ENCODE measurements at places on chromosomes 1 and 21.

- H3K36me3 ChIP-seq: no peaks in the 10 kb centered on the region
- H3K27ac ChIP-seq: no peak overlapping the region
- peaks cover 3% of the 10 kb centered on the region for H3K4me1 ChIP-seq
- no peak overlapping the region for H3K4me3 ChIP-seq
- peaks cover 4% of the 10 kb centered on the region for H3K27me3 ChIP-seq
Measured at GRCh38 chr1:229425564-229426159, 8.2 kb downstream of the ACTA1 start.

- no peak overlapping the region for H3K4me3 ChIP-seq
- H3K27me3 ChIP-seq: peaks cover 6% of the 10 kb centered on the region
- H3K36me3 ChIP-seq: no peaks in the 10 kb centered on the region
- H3K27ac ChIP-seq: no peak overlapping the region
- DNase-seq: no peak
Measured at GRCh38 chr21:33067457-33067856, 2.5 kb upstream of the OLIG1 start.

- no peak overlapping the region for H3K27ac ChIP-seq
- no peaks in the 10 kb centered on the region for H3K27me3 ChIP-seq
- no peak overlapping the region for H3K4me3 ChIP-seq
- peaks cover 14% of the 10 kb centered on the region for H3K4me1 ChIP-seq
- DNase-seq: no peak
- no peaks in the 10 kb centered on the region for H3K36me3 ChIP-seq
Measured at GRCh38 chr1:147272042-147272441, 29.6 kb downstream of the CHD1L start.

GRCh38 chr1:109644670-109645069, 11.2 kb upstream of the GSTM4 start:
- no peak overlapping the region for H3K4me3 ChIP-seq
- peaks cover 22% of the 10 kb centered on the region for H3K4me1 ChIP-seq

DNA sequence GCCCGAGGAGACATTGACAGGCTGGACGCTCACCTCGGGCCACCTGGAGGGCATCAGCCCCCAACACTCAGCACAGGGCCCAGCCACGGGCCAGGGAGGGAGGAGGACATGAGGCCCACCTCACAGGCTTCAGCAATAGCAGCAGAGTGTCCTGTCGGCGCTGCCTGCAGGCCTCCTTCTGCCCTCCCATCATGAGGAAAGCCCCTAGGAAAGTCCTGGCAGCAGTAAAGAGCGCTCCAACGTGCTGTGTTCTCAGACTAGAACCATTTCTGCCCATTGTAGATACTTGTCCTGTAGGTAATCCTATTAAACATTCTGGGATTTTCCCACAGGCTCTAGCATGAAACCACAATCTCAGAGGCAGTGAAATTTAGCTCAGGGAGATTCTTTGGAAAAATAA, 62.0 kb upstream of the GALNT2 start:
- no peaks in the 10 kb centered on the region for H3K4me1 ChIP-seq
- no peak overlapping the region for H3K4me3 ChIP-seq
- H3K27me3 ChIP-seq: no peaks in the 10 kb centered on the region
- no peaks in the 10 kb centered on the region for H3K36me3 ChIP-seq

- no peaks in the 10 kb centered on the region for H3K36me3 ChIP-seq
- no peak overlapping the region for H3K4me3 ChIP-seq
- DNase-seq: no peak
- H3K27me3 ChIP-seq: no peaks in the 10 kb centered on the region
Measured at GRCh38 chr1:24955161-24955560, 25.1 kb upstream of the RUNX3 start.

GRCh38 chr1:165631342-165632151, 513 bp downstream of the MGST3 start:
- H3K27ac ChIP-seq: peak overlapping the region; percentile 93
- no peaks in the 10 kb centered on the region for H3K27me3 ChIP-seq
- no peak for DNase-seq
- peak overlapping the region; percentile 92 for H3K4me3 ChIP-seq
- peaks cover 44% of the 10 kb centered on the region for H3K4me1 ChIP-seq

GRCh38 chr21:14040386-14040785, 170.4 kb downstream of the LIPI start:
- no peaks in the 10 kb centered on the region for H3K4me1 ChIP-seq
- no peaks in the 10 kb centered on the region for H3K36me3 ChIP-seq
- H3K4me3 ChIP-seq: no peak overlapping the region
- H3K27ac ChIP-seq: no peak overlapping the region
- no peaks in the 10 kb centered on the region for H3K27me3 ChIP-seq
- DNase-seq: no peak

DNA sequence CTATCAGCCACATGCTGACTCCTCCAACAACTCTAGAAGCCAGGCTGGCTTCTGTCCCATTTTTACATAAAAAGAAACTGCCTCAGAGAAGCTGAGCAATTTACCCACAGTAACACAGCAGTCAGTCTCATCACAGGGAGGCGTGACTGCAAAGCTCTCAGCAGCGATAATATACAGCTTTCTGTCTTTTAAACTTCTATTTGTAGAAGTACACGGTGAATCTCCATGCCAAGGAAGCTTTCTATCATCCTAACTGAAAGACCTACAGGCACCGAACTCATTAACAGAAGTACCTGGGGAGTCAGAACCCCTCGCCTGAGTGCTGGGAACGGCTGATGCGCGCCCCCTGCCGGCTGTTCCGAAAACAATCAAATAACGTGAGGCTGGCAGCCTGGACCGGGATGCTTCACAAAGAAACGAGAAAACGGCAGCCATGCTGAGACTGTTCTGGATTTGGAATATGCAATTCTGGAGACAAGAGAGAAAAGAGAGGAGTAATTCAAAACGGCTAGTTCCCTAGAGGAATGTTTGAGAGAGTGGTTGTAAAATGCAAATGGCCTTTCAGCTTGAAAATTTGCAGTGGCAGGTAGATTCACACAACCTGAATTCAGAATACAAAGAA, 43.5 kb upstream of the RAB4A start:
- peaks cover 48% of the 10 kb centered on the region for H3K4me1 ChIP-seq
- H3K36me3 ChIP-seq: no peaks in the 10 kb centered on the region
- H3K4me3 ChIP-seq: no peak overlapping the region
- peak; percentile 94 for DNase-seq
- H3K27ac ChIP-seq: no peak overlapping the region

DNA sequence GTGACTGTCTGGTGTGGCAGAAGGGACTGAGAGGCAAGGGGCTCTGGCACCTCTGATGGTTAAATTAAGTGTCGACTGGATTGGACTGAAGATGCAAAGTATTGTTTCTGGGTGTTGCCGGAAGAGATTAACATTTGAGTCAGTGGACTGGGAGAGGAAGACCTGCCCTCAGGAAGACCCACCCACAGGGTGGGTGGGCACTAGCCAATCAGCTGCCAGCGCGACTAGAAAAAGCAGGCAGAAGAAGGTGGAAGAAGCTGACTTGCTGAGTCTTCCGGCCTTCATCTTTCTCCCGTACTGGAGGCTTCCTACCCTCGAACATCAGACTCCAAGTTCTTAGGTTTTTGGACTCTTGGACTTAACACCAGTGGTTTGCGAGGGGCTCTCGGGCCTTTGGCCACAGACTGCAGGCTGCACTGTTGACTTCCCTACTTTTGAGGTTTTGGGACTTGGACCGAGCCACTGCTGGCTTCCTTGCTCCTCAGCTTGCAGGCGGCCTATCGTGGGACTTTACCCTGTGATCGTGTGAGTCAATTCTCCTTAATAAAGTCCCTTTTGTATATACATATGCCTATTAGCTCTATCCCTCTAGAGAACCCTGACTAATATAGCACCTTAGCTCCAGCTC, 79.6 kb downstream of the KAZN start:
- H3K4me1 ChIP-seq: no peaks in the 10 kb centered on the region
- H3K36me3 ChIP-seq: no peaks in the 10 kb centered on the region
- no peak overlapping the region for H3K4me3 ChIP-seq

DNA sequence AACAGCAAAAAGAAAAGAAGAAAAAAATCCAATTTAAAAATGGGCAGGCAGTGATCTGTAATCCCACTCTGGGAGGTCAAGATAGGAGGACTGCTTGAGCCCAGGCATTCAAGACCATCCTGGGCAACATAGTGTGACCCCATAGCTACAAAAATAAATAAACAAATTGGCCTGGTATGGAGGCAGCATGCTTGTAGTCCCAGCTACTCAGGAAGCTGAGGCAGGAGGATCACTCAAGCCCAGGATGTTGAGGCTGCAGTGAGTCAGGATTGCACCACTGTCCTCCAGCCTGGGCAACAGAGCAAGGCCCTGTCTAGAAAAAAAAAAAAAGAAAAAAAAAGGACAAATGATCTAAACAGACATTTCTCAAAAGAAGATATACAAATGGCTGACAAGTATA, 99.6 kb downstream of the EIF4G3 start:
- H3K27me3 ChIP-seq: no peaks in the 10 kb centered on the region
- H3K4me1 ChIP-seq: peaks cover 16% of the 10 kb centered on the region
- no peaks in the 10 kb centered on the region for H3K36me3 ChIP-seq

- H3K27ac ChIP-seq: no peak overlapping the region
- H3K36me3 ChIP-seq: no peaks in the 10 kb centered on the region
- DNase-seq: no peak
- no peaks in the 10 kb centered on the region for H3K27me3 ChIP-seq
- no peak overlapping the region for H3K4me3 ChIP-seq
Measured at GRCh38 chr1:33902486-33903209, 38.8 kb downstream of the HMGB4 start.

DNA sequence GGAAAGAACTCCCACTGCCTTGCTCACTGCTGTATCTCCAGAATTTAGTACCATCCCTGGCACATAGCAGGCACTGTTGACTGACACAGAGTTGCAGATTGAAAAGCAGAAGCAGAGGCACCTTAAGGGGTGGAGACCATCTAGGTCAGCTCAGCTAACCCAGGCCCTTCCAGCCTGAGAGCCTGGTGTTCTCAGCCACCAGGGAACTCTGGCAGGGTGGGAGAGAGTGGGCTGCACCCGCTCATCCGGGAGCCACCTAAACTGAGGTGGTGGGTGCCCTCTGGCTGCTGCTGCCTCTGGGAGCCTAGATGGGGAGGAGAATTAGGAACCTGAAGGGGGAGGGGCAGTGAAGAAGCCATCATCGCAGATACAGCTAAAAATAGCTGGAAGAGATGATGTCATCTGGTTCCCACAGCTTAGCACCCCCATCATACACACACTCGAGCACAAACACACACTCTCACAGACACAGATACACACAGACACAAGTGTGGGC, 1.5 kb upstream of the TSPAN1 start:
- peaks cover 47% of the 10 kb centered on the region for H3K4me1 ChIP-seq
- DNase-seq: no peak
- no peaks in the 10 kb centered on the region for H3K36me3 ChIP-seq
- H3K4me3 ChIP-seq: no peak overlapping the region
- peak overlapping the region; percentile 73 for H3K27ac ChIP-seq

DNA sequence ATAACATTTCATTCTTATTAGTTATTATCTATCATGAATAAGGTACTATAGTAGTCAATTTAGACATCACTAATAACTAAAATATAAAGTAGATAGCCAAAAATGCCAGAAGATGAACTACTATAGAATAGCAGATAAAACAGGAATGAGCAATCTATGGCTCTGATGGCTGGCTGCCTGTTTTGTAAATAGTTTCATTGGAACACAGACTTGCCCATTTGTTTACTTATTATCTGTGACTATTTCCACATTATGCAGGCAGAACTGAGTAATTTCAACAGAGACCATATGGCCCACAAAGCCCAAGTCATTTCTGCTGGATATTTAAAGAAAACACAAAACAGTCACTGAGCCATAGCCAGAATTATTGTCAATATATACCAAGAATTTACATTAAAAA, 222.1 kb downstream of the COL24A1 start:
- H3K4me3 ChIP-seq: no peak overlapping the region
- H3K4me1 ChIP-seq: no peaks in the 10 kb centered on the region
- no peak for DNase-seq
- no peaks in the 10 kb centered on the region for H3K36me3 ChIP-seq
- no peak overlapping the region for H3K27ac ChIP-seq

DNA sequence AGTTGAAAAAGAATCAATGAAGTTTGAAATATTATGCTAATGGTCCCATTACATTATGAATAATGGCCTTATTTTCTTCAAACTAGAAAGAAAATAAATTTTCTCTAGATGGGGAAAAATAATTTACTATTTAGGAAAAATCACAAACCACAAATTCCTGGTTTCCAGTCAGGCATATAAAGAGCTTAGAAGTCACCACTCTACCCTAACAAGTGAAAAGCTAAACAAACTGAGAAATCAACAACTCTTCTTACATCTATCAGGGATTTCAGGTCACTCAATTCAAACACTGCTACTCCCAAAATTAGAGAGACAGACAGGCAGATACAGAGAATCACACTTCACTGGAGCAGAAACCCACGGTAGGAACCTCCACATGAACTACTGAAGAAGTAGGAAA, 82.1 kb upstream of the LRRC7 start:
- H3K36me3 ChIP-seq: no peaks in the 10 kb centered on the region
- no peak overlapping the region for H3K4me3 ChIP-seq
- no peaks in the 10 kb centered on the region for H3K4me1 ChIP-seq
- no peaks in the 10 kb centered on the region for H3K27me3 ChIP-seq

DNA sequence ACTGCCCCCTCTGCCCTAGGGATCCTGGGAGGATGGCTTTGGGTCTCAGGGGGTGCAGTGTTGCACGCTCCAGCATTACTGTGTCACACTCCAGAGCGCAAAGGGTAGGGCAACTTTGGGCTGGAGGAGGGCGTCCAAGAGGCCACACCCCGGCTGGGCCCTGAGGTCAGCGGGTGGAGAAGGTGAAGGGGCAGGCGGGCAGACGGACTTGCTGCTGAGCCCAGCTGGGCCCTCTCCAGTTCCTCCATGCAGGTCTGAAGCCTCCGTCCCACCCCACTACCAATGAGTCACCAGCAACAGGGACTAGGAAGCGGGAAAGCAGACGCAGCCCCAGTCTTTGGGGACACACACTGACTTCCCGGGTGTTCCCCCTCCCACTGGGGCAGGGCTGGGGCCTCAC, 116.0 kb downstream of the CASZ1 start:
- H3K36me3 ChIP-seq: no peaks in the 10 kb centered on the region
- H3K27ac ChIP-seq: no peak overlapping the region
- no peaks in the 10 kb centered on the region for H3K27me3 ChIP-seq
- peaks cover 73% of the 10 kb centered on the region for H3K4me1 ChIP-seq

DNA sequence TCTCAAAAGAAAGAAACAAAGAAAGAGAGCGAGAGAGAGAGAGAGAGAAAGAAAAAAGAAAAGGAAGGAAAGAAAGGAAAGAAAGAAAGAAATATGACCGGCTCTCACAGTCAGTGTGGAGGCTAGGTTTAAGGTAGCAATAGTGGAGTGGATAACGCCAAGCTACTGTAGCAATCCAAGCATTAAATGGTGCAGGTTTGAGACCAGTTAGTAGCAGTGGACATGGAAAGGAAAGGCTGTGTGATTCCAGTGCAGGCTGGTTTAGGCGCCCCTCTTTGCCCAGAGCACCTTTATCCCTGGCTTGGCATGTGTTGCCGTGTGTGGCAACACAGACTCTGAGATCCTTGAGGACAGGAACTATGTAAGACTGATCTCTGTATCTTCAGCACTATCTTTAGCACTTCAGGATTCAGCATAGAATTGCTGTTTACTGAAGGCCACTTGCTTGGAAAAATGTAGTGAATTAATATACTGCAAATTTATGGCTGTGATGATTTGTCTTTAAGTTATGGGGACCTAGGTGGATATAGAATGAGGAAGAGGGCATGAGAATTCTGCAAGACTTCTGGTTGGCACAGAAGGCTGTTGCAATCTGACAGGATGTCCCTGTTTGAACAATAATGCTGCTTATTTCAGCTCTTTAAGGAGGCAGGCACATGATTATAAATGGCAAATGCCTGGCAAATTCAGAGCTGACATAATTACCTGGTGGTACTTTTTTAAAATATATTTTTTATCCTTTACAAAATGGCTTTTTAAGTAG, 10.8 kb upstream of the OSBPL9 start:
- H3K4me1 ChIP-seq: no peaks in the 10 kb centered on the region
- H3K27me3 ChIP-seq: no peaks in the 10 kb centered on the region
- no peak for DNase-seq
- no peaks in the 10 kb centered on the region for H3K36me3 ChIP-seq
- H3K27ac ChIP-seq: no peak overlapping the region
